ENCODE measurements at places on chromosomes 1 and 21.

- no peak for DNase-seq
Observed at GRCh38 chr1:222547260-222547614, 667 bp downstream of the HHIPL2 start.

GRCh38 chr1:28449904-28450303 lies 55.9 kb upstream of the RCC1 start:
- no peak for DNase-seq

GRCh38 chr1:67135354-67135753 lies 584 bp upstream of the C1orf141 start:
- no peak for DNase-seq

- no peak for DNase-seq
Observed at GRCh38 chr1:22101199-22101598, 41.7 kb downstream of the WNT4 start.

- no peak for DNase-seq
Observed at GRCh38 chr1:82564333-82564732, 763.6 kb downstream of the ADGRL2 start.

- no peak for DNase-seq
Observed at GRCh38 chr1:14263225-14263624, 335.3 kb upstream of the KAZN start.

DNA sequence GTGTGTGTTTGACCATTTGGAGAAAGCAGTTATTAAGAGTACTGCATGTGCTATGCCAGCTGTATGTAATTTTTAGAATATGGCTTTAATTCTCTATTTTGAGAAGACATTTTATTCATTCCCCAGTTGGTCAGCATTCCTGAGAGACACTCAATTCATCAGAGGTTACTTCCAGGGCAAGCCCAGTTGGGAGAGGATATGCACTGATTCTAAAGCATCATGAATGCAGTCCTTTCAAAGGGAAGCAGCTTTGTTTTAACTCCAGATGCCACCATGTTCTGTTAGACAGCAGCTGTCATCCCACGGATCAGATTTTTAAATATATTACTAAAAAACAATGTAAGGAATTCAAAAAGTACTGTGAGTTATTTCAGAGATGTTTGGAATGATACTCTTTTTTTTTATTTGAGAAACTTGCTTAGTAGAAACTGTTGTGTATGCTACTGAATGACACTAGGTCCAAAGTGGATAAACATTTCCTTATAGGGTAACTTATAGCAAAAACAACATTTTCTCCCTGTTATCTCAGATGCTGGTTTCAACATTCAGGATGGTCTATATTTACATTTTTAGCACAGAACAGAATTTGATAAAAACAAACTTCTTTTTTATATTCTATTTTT lies 149.5 kb upstream of the B3GALT2 start:
- no peak for DNase-seq

DNA sequence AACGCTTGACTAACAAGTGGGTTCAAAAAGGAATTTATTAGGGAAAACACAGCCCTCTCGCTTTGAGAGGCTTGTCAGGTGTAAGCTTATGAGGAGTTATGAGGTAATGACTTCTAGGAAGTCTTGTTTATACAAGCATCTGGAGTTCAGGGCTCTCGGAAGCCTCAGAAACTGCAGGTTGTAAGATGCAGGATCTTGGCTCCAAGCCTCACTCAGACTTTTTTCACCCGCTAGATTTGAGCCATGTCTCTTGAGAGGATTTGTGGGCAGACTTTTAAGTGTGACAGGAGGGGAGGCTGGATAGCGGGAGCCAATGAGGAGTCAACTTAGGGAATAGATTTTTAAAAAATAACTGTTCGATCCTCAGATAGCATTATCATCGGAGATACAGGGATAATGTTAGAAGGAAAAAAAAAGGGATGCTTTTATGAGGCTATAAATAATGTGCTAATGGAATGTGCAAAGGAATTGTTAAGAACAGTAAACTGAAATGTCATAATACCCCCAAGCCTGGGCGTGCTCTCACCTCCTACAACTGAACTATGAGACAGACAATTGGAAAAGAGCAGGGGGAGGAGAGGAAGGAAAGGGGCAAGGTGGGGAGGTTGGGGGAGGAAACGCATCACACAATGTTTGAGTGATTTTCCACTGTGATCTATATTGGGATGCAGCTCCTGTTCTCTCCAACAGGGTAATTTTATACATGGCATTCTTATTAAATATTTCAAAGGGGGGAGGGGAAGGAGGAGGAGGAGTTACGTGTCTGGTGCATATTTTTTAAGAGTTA lies 107.4 kb upstream of the ESRRG start:
- DNase-seq: no peak

DNA sequence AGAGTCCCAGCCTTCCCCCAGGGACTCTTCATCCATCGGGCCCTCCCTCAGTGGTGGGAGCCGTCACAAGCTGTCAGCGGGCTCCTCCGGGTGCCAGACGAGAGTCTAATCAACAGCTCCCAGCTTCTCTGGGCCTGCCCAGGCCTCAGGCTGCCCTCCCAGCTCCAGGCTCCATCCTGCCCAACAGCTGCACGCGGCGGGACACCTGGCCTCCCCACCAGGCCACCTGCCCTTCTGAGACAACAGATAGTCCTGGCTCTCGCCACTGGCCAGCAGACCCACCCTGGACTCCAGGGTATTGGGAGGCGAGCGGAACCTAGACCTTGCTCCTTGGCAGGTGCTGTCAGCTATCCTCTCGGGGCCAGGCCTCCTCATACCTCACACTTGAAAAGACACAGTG lies 3.1 kb downstream of the WNT4 start:
- DNase-seq: no peak

GRCh38 chr1:178465011-178465410 lies 31.8 kb downstream of the CLEC20A start:
- no peak for DNase-seq

DNA sequence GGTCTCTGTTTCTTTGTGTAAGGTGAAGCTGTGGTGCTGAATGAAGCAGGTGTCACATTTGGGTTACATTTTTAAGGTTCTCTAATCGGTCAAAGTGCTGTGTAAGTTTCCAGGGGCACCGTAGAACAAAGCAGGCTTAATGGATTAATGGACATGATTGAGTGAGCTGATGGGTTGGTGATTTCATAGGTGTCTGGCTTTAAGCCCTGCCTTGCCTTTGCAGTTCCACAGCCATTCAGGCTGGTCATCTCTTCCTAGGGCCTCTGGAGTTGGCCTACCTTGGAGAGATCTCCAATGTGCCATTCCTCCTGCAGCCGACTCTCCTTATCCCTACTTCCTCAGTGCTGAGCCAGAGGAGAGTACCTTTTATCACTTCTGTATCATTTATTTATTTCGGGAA lies 15.2 kb downstream of the GALNT2 start:
- no peak for DNase-seq

DNA sequence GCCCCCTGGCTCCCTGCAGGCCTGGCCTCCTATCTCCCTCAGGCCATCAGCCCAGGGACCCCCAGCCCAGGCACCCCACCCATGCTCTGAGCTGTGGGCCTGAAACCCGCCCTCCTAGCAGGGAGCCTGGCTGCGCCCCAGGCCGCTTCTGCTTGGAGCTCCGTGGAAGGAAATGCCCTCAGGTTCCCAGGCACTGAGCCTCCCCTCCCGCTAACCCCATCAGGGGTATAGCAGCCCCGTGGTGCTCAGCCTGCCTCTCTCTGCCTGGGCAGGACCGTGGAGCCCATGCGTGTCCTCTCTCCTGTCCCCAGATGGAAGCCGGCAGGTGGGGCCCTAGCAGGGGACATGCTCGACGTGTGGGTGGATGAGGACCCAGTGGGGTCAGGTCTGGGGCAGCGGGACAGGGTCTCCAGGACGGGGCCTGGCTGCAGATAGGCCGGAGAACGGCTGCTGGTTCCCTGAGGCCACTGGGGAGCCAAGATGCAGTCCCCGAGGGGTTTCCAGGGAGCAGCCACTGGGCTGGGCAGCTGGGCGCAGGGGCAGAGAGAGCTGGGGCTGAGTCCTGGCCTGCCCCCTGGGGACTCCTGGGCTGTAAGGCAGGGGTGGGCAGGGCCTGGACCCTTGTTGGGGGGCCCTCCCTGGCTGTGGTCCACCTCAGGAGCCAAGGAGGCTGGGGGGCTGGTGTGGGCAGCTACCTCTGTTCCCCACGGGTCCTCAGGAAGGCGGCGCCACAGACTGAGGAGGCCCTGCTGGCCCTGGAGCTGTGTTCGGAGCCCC lies 75.5 kb downstream of the MORN1 start:
- DNase-seq: no peak

GRCh38 chr21:9008636-9009035 lies 1512.7 kb upstream of the TPTE start:
- DNase-seq: no peak

GRCh38 chr1:162590686-162591085 lies 29.2 kb downstream of the UAP1 start:
- no peak for DNase-seq

DNA sequence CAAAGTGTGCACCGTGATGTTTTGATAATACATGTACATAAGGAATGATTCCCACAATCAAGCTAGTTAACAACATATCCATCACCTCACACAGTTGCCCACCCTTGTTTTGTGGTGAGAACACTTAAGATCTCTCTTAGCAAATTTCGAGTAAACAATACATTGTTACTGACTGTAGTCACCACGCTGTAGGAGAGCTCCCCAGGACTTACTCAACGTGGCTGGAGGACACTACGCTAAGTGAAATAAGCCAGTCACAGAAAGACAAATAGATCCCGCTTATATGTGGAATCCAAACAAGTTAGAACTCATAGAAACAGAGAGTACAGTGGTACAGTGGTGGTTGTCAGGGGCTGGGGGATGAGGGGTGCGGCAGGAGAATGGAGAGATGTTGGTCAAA lies 24.8 kb downstream of the GPR137B start:
- DNase-seq: no peak

DNA sequence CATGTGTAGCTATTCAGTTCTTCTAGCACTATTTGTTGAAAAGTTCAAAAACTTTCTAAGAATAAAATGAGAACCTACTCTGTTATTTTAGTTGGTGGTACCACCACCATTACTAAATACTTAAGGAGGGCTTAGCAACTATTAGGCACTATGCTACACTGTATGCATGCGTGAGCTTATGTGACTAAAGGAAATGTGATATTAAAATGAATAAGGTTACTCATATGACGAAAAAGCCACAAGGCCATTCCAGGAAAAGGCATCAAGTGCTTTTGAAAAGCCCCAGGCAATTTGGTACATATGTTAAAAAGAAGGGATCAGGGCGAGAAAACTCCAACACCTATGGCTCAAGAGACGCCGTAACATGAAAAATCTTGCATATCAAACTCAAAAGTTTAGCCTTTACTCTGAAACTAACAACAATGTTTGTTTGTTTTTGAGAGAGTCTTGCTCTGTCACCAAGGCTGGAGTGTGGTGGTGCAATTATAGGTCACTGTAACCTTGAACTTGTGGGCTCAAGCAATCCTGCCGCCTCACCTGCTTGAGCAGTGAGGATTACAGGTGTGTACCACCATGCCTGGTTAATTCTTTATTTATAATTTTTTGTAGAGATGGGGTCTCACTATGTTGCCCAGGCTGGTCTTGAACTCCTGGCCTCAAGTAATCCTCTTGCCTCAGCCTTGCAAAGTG lies 42.5 kb downstream of the EPRS1 start:
- no peak for DNase-seq

GRCh38 chr1:156625436-156626078 lies 6.3 kb downstream of the HAPLN2 start:
- DNase-seq: peak; percentile 41

DNA sequence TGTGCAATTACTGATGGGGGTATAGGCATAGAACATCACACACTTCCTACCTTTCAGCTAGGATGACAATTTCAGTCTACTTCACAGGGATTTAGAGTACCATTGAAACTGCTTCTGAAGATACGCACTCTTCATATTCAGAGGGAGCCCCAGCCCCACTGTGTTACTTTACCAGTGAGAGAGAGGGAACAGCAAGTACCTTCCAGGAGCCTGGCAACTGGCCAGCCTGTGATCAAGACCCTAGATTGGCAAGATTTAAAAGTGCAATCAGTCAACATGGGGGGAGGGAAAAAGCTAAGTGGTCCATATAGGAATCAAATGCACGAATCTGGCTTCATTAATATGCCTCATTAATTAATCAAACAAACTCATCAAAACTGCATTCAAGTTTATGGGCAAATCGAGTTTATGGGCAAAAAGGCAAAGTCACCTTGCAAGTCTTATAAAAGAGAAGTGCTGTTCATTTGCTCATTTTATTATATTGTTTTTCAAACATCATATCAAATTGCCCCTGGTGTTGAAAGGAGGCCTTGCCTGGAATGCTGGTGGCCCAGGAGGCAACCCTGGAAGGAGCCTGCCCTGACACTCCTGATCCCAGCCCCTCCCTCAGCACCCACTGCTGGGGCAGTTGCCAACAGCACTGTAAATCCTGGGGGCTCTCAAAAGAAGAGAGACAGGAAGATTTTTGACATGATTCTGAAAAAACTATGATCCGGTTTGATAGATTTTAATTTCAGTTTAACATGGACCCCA lies 184.9 kb upstream of the DPT start:
- no peak for DNase-seq

DNA sequence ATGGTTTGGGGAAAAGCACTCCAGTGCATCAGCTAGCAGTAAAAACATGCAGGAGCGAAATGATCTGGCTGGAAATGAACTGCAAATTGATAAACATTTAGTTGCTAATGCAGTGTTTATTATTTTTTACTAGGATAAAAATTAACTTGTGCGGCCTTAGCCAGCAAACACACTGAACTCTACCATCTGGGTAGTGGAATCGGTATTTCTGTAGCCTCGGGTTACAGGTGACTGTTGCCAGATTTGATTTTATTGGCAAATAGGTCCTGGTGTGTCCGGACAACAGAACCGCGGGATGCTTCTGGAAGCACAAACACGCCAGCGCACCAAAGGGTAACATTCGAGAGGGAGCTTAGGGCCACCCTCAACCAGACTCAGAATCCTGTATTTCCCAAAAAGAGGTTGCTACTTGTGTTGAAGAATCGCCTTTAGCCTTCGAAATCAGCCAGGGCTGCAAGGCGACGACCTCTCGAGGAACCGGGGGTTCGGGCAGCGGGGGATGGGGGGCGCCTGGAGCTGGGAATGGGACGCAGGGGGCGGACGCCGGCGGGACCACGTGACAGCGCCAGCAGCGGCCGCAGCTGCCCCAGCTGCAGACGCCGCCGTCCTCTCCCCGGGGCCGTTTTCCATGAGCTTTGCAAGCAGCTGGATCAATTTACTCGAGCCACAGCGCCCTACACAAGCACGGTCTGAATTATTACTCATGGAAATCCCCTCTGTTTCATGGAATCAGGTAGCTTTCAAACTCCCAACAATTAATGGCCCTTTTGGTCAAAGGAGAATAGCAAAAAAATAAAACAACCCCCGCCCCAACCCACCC lies 158.8 kb downstream of the TOMM20 start:
- DNase-seq: no peak

GRCh38 chr21:39867198-39867650 lies at the start of gene PCP4:
Gene PCP4, plus strand, starts transcription at chr21:39867438. Its CDS starts 64 bp downstream, at chr21:39867502.
- no peak for DNase-seq

- DNase-seq: no peak
Observed at GRCh38 chr1:27233667-27234048, 774 bp upstream of the WDTC1 start.

- DNase-seq: no peak
Observed at GRCh38 chr1:112388436-112388835, 7.6 kb upstream of the CTTNBP2NL start.

DNA sequence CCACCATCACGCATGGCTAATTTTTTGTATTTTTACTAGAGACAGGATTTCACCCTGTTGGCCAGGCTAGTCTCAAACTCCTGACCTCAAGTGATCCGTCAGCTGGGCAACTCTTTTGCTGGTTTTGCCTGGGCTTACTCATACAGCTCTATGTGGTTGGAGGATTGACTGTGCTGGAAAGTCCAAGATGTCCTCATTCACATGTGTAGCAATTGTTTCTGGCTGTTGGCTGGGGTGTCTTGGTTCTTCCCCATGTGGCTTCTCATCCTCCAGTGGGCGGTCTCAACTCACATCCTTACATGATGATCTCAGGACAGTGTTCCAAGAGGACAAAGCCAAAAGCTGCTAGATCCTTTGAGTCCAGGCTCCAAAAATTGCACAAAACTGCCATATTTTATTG lies 53.3 kb downstream of the TEX35 start:
- no peak for DNase-seq

Data from activated effector memory CD4-positive, alpha-beta T cell treated with Interleukin-2 at 50 U/mL for 16 hours (primary cell).